ENCODE measurements at places on chromosomes 12 and 14. TPM values are rescaled to one million over a fixed set of nuclear protein-coding genes. Genes with fewer than 3 reads are reported as not detected.

GRCh38 chr12:39227218-39227617 lies 215.7 kb downstream of the KIF21A start:
- no peak for DNase-seq

- DNase-seq, result no peak
Observed at GRCh38 chr12:107019546-107019945, 32.6 kb upstream of the MTERF2 start.

The FAM90A1 gene
- not detected for total RNA-seq

The TTC9 gene
- 14.1 TPM for total RNA-seq

- DNase-seq, result no peak
Observed at GRCh38 chr14:40903709-40904108, 703.0 kb upstream of the LRFN5 start.

The IL26 gene
- total RNA-seq, result not detected

The CISTR gene
- 1.3 TPM for total RNA-seq

GRCh38 chr12:97801471-97802059 lies 339.0 kb downstream of the RMST start:
- DNase-seq, result no peak

GRCh38 chr14:82182646-82183045 lies 649.0 kb upstream of the SEL1L start:
- DNase-seq, result no peak

DNA sequence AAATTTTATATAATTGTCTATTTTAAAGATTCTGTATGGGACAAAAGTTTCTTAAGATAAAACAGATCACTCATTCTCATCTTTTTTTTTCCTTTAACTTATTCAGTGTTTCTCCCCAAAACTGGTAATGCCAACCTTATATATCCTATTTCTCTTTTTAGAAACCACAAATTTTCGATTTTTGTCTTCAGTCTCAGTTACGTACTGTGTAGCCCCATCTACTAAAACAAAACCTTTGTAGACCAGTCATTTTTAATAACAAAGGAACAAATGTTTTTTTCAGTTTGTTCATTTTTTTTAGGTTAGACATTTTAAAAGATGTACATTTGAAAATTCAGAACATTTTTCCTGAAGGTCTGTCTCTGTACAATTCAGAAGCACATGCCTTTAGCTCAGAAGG lies 18.2 kb downstream of the PNMA1 start:
- no peak for DNase-seq

DNA sequence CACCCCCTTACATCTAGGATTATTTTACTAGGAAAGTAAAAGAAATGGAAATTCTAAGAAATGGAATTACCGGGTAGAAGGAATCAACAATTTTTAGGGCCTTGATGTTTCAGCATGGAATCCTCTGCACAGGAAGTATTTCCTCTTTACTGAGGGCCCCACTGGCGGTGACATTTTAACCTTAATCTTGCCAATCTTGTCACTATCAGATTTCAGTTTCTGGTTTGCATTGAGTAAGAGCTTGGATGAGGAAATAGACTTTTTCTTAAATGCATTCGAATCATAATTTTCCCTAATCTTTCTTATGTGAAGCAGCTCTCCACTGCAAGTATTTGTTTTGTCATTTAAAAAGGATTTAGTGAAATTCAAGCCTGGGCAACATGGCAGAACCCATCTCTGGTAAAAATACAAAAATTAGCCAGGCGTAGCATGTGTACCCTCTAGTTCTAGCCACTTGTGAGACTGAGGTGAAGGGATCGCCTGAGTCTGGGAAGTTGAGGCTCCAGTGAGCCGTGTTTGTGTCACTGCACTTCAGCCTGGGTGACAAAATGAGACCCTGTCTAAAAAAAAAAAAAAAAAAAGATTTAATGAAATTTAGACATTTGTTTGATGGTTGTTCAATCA lies 40.7 kb downstream of the TPCN1 start:
- DNase-seq, result peak; percentile 47

GRCh38 chr12:131828671-131829355 lies 620 bp downstream of the MMP17 start:
- DNase-seq, result no peak

GRCh38 chr12:41438854-41439541 lies 250.9 kb downstream of the PDZRN4 start:
- DNase-seq, result peak; percentile 32

The GUCY2C gene
- total RNA-seq, result 0.31 TPM

DNA sequence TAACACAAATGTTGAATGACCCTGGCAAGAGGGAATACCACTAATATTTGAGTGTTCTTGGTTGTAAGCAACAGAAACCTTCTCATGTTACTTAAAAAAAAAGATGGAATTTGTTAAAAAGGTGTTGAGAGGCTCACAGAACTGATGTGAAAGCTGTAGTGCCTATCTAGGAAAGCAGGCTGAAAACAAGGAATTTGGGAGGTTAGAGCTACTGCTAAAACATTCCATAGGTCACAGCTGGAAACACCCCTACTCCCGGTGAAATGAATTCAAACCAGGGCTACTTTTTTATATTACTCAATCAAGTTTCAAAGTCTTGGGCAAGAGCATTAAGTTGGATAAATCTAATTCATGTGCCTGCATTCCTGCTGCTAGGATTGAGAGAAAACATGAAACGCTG lies 104.1 kb downstream of the SLC35F4 start:
- no peak for DNase-seq

DNA sequence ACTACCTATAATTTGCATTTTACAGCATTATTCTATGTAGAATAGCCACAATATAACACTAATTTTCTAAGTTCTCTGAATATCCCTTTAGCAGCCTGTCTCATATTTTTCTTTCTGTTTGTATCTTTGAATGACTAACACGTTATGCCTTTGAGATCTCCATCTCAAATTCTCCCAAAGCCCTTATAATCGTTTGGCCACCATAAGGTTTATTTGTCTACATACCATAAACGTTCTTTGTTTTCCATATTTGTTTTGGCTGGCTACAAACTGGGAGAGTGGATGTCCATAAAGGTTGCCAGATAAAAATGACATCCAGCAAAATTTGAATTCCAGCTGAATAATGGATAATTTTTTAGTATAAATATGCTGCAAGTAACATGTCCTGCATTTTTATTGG lies 203.7 kb downstream of the STXBP6 start:
- no peak for DNase-seq

The KRT79 gene
- not detected for total RNA-seq

GRCh38 chr12:123071099-123071800 lies 79.6 kb downstream of the PITPNM2 start:
- no peak for DNase-seq

- DNase-seq, result no peak
Observed at GRCh38 chr14:89750281-89750755, 204.2 kb downstream of the EFCAB11 start.

The HELB gene
- total RNA-seq, result 7.5 TPM

The B4GALNT3 gene
- 5.0 TPM for total RNA-seq

DNA sequence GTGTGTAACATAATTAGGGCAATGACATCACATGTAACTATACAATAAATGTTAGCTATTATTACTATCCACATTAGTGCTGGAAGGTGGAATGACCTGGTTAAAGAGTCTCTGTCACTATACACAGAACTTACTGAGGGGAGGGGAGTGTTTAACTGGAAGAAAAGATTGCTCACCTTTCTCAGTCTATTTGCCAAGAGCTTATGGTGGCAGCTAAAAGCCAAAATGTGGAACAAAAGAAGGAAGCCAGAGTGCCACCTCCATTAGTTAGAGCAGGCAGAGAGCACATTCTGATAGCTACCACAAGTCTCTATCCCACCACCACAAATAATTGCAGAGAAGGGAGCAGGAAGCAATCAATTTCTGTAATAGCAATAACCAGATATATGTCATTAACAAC lies 124.4 kb downstream of the MED13L start:
- DNase-seq, result no peak

The GSC gene
- not detected for total RNA-seq

The SPTB gene
- total RNA-seq, result not detected

DNA sequence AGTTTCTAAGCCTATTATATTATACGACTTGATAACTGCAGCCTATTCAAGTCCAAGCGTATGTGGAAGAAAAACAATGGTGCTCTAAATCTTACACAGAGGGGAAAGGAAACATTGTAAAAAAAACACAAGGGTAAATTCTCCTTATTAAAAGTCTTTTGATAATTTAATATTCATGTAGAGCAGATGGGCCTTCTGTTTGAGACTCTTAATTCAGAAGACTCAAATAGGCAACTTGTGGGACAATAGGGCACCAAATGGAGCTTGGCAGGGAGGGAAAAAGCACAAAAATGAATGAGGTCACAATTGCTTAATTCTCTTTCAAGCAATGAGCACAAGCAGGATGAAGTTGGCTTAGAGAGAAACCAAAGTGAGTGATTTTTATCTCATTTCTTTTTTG lies 159.4 kb downstream of the NELL2 start:
- no peak for DNase-seq

DNA sequence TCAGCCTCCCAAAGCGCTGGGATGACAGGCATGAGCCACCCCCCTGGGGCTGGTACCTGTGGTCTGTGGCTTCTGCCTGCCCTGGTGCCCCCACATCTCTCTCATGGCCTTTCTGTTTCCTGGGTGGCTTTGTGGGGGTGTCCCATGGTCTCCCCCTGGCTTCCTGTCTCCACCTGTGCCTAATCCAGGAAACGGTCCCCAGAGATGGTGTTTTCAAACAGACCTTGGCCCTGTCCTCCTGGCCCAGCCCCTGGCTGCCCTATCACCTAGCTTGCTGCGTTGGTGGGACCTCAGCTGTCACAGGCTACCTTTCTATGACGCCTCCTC lies 18.1 kb downstream of the MEG3 start:
- DNase-seq, result no peak

- DNase-seq, result no peak
Observed at GRCh38 chr14:29163109-29163508, 396.5 kb downstream of the FOXG1 start.

DNA sequence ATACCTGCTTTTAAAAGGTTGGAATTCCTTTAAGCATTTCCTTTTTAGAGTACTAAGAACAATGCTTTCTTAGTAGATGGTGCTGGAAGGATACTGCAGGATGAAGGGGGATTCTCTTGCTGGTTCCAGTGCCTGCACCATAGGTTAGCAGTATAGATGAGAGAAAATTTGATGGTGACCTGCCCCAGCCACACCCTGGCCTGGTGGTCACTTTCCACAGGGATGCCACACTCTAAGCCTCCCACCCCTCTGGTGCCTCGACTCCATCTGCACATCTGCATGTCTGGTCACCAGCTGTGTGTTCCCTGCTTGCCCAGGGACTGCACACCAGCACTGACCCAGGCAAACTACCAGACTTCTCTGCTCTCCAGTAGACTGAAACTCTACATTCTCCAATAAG lies 19.1 kb downstream of the SLC2A3 start:
- DNase-seq, result no peak

GRCh38 chr12:53004582-53004981 lies 1.7 kb upstream of the EIF4B start:
- no peak for DNase-seq

DNA sequence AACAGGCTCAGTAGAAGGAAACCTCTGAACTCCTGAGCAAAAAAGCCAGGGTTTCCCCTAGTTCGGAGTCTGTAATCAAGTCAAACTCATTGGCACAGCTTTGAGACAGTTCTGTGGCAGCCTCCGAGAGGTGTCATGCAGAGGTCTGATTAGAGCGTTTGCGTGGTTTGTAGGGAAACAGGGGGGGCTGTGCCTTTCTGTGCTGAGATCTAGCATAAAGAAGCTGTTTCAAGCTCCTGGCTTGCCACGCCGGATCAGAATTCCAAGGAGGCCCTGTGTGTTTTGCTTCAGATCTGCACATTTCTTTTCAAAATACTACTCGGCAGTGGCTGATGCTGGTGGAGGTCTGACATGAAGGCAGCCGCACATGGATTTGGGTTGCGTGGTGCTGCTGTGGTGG lies 1.7 kb downstream of the CABP1 start:
- no peak for DNase-seq

GRCh38 chr14:63046339-63047268 lies 1.3 kb upstream of the KCNH5 start:
- no peak for DNase-seq

DNA sequence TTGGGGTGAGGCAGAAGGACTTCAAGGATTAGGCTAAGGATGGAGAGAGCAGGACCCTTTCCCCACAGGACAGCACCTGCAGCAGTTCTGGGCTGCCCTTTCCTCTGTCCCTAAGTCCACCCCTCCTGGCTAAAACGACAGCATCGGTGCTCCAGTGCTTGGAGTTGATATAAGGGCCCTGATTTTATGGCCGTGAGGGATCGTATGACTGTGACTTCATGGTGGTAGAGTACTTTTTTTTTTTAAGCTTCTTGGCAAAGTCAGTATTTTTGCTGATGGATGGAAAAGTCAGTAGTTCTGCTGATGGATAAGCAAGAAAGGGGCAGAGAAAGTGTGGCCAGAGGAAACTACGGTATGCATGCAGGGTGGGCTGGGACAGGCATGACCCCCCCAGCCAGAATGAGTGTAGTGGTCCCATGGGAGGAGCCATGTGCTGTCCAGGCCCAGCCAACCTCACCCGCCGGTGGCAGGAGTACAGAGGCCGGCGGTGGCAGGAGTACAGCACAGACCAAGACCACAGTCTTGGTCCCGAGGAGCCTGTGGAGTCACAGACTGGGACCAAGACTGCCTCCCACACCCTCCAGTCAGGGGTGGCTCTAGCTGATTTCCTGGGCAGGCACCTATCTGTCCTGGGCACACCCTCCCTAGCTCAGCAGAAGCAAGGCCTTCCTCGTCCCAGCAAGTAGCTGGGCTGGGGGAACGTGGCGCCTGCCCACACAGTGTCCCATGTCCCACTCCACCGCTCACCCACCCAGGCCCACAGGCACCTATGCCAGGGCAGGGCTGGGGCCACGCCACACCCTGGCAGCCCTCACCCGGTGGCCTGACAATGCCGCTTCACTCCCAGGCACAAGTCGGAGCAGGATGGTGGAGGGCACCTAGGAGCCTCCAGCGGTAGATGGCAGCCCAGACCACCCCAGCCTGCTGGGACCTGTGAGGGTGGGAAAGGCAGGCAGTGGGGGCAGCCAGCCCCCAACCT lies 46.3 kb downstream of the CCDC88C start:
- no peak for DNase-seq

DNA sequence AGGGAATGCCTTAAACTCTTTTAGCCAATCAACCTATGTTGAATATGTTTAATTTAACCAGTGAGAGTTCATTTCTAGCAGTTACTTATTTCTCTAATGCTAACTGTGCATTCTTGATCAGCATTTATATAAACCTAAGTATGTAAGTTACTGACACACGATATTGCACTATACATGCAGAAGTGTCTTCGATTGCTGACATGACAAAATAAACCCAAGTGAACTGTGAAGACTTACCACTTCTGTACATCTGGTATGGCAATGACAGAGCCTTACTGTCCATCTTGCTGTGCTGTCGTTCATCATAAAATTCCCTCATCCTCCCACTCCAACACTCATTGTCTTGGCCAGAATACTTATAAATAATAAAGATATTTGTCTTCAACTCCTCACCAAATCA lies 131.8 kb downstream of the TSHR start:
- DNase-seq, result no peak
